Peyer's patch (tissue), 4 donors: ENCODE measurements at places on chromosomes 6 and 20.

- no peak for DNase-seq
Measured at GRCh38 chr6:105178110-105178509, 1.7 kb downstream of the POPDC3 start.

DNA sequence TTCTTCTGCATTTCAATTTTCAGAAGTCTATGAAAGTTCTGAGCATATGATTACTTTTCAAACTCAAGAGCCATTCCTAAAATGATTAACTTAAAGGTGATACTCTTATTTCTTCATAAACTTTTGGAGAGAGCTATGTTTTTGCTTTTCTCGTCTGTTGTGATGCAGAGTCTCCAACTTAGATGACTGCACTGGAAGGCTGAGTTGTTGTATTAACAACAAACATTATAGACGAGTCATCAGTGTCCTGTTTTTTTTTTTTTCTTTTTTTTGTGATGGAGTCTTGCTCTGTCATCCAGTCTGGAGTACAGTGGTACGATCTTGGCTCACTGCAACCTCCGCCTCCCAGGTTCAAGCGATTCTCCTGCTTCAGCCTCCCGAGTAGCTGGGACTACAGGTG, 101.9 kb downstream of the CD109 start:
- DNase-seq = no peak

GRCh38 chr20:9092113-9092512, 23.2 kb downstream of the PLCB4 start:
- no peak for DNase-seq

DNA sequence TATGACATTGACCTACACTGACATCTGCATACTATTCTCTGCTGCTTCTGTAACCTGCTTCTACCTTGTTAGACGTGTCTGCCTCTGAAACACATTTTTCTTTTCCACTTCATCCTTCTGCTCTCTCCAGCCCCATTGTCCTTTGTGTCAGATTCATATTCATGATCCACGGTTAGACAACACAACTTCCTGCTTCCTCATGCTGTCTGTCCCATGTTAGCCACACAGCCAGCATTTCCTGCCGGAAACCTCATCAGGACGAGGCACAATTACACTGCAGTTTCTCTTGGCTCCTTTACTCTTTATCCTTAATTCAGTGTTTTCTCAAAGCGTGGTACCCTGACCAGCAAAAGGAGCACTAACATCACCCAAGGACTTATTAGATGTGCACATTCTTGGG, 150.2 kb downstream of the TBC1D7 start:
- DNase-seq = no peak

GRCh38 chr20:48047447-48047846, 262.2 kb upstream of the SULF2 start:
- DNase-seq = no peak

- DNase-seq = no peak
Measured at GRCh38 chr6:87366072-87366827, 21.6 kb downstream of the C6orf163 start.

- DNase-seq = no peak
Measured at GRCh38 chr6:129009851-129010250, 126.9 kb downstream of the LAMA2 start.

DNA sequence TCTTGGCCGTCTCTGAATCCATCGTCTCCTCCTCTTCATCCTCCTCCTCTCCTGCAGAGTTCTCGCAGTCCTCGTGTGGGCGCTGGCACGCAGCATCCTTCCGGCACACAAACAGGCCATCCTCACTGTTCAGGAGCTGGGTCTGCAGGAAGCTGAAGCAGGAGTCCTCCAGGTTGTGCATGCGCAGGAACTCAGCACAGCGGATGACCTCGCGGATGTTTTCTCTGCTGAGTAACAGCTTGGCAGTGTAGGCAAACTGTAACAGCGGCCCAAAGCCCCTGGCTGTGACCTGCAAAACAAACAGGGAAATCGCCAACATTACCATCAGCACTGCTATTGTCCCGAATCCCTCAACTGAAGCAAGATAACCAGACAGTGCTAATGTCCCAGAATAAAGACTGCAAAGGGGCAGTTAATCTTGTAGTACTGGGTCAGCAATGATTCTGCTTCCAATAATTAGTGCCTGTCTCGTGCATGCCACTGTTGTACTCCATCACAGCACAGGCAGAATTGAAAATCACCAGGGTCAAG, 57.4 kb downstream of the GJA10 start:
- no peak for DNase-seq

GRCh38 chr20:48350313-48350988, 477.3 kb downstream of the PREX1 start:
- DNase-seq = no peak

DNA sequence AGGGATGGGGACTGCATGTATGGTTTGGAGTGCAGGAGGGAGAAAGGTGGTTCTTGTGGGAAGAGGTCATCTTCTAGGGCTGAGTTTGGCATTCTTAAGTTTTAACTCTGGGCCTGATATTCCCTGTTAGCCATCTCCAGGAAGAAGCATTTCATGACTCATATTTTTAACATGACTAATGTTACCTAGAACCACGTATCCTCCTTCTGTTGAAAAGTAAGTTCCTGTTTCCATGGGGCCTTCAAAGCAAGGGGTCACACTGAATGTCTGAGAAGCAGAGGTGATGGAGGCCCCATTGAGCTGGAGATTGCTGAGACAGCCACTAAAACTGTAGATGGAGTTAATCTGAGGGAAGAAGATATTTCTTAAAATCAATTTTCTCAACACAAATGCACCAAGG, 30.2 kb downstream of the FAM229B start:
- DNase-seq = no peak

- DNase-seq = no peak
Measured at GRCh38 chr20:47181056-47181862, 175.2 kb downstream of the ZMYND8 start.

GRCh38 chr6:155003476-155003875, 8.4 kb downstream of the TIAM2 start:
- no peak for DNase-seq

- no peak for DNase-seq
Measured at GRCh38 chr20:10558635-10559187, 115.1 kb downstream of the JAG1 start.

DNA sequence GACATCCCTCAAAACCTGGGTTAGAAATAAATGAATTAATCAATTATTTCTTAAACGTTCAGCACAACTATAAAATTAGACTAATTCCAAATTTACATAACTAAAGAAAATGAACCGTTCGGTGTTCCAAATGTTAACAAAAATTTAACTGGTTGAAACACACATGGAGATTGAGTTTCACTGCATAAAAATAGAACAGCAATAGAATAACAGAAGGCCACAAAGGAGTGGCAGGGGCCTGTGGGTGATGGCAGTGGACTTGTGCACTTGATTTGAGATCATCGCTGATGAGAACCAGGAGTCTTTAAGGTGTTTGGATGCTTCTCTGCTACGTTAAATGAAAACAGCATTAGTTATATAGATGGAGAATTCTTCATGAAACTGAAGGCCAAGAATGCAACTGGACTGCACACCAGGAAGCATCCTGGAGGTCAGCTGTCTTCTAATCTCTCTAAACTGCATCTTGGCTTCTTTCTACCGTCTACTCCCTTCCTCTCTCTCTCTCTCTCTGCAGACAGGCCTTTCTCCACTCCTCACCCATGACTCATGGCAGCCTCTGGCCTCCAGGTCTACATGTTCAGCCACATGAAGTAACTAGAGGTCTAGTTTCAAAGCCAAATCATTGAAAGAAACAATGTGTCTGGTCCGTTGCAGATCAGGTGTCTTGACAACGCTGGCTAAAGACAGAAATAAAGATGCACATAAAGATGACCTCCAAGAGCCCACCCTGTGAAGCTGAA, 111.3 kb downstream of the SIM1 start:
- no peak for DNase-seq

DNA sequence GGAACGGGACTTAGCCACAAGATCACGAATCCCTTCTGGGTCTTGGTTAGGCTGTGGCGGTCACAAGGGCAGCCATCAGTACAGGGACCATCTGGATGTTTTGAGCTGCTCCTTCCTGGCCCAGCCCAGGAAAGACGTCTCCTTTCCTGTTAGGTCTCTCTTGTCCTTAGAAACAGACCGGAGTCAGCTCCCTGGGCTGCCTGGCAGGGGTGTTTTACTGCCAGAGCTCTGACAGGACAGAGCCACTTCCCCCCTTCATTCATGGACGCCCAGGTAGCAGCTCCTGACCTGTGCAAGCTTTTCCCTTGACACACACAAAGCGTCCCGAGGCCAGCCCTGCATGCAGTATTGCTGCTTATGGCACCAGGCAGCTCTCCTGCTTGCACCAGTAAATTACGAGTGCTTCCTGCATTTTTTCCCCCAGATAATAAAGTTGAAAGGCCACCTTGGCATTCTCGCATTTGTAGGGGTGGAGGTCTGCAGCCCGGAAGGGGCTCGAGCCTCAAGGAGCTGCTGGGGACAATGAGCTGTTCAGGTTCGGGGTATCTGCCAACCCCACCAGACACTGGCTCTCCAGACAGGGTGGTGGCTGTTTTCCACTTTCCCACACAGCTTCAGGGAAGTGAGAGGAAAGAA, 87.4 kb downstream of the NOL4L start:
- no peak for DNase-seq

DNA sequence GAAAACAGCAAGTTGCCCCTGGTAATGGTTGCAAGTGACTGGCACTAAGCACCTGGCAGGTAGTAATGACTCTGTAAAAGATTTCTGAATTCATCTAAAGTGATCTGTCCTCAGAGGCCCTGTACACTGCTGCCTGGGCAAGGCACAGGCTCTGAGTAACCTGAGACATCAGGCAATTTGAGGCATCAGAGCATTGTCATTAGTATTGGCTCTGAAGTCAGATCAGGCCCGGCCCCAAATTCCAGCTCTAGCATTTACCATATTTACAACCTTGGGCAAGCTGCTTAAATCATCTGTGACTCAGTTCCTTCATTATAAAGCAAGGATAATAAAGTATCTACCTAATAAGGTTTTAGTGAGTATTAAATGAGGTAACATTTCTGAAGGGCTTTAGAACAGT, 17.3 kb upstream of the TENT5A start:
- DNase-seq = no peak
